ENCODE measurements at places on chromosomes 7 and 10. TPM values are rescaled to one million over a fixed set of nuclear protein-coding genes. Genes with fewer than 3 reads are reported as not detected.

DNA sequence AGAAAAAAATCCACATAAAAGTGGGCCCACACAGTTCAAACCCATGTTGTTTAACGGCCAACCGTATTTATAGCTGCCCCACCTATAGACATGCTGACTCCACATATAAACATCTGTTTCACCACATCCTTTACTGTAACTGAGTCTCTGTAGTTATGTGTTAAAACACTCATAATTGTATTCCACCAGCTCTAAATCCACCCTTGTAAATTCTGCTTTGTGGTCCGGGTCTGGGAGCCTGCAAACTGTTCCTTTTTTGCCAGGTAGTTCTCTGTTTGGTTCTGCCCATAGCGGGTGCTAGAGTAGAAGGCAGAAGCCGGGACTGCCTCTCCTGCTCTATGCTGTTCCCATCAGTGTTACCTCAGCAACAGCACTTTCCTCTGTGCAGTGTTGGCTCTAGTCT is 20.2 kb upstream of the FHIP2A start:
- DNase-seq: no peak

DNA sequence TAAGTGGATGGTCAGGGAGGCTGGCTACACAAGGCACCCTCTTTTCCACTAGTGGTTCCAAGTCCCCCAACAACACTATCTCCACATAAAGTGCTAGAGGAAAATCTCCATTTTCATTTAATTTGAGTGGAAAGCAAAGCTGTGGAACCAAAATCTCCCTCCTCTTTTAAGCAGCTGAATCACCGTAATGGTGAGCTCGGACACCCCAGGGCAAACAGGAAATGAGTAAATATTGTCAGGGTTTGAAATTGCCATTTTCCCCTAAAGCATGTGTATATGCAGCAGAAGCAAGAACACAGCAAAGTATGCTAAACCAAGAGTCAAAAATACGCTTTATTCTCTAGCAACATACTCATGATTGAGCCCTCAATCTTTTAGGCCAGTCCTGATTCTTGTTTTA is 143.7 kb downstream of the GPAM start:
- no peak for DNase-seq

- no peak for DNase-seq
These were observed 43.9 kb downstream of the SH3PXD2A start for GRCh38 chr10:103811463-103811862.

OIT3 gene
- 0.02 TPM for polyA plus RNA-seq

Data from fibroblast of lung (primary cell).